ENCODE measurements at places on chromosomes 2 and 18. TPM values are rescaled to one million over a fixed set of nuclear protein-coding genes. Genes with fewer than 3 reads are reported as not detected.

DNA sequence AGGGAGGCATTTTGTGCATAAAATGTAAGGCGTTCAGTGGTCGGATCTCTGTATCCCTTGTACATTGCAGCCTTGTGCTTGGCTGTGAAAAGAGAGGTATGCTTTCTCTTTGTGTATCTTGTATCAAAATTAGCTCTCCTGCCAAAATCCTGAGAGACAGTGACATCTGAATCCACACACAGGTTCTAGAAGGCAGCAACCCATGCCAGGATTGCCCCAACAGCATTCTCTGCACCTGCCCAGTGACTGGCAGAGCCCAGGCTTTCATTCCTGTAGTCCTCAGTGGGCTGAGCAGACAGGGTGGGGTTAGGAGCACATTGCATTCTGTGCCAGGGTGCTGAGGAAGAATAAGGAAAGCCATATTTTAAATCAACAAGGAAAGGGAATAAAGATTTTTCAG is 740.3 kb upstream of the RAB6C start:
- DNase-seq: no peak

DNA sequence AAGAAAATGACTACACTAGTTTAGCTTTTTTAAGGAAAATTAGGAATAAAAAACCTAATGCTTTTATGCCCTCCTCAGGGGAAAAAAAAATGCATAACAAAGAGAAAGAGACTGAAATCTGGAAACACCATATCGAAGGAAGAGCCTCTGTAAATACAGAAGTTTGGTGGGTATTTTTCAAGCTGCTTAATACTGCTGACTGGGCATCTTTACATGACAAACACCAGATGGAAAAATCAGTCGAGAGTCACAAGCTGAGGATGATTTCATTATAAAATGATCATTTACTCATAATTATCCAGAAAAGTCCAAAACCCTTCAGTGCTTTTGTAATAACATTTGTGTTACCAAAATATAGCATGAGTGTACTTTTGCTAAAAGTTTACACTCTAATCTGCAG is 1600.7 kb upstream of the ACVR2A start:
- no peak for DNase-seq

- DNase-seq: no peak
These were observed 170.9 kb upstream of the GATA6 start for GRCh38 chr18:21998486-21998885.

DNA sequence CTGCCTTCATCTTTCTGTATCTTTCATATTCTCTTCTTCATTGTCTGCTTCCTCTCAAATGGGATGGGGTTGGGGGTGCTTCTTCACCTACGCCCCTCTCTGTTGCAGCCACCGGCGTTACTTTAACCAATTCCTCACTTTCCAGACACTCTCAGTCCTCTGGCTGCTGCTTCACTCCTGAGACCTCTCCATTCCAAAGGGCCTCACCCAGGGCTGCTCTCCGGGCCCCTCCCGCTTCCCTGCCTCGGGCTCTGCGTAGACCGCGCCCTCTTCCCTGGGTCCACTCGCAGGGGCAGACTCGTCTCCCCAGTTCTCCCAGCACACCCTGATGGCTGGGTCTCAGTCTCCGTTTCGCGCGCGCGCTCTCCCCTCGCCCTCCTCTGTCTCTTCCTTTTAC is 926 bp downstream of the SERPINB8 start:
- no peak for DNase-seq

- DNase-seq: no peak
These were observed 9.1 kb upstream of the RAB17 start for GRCh38 chr2:237599465-237600110.

DNA sequence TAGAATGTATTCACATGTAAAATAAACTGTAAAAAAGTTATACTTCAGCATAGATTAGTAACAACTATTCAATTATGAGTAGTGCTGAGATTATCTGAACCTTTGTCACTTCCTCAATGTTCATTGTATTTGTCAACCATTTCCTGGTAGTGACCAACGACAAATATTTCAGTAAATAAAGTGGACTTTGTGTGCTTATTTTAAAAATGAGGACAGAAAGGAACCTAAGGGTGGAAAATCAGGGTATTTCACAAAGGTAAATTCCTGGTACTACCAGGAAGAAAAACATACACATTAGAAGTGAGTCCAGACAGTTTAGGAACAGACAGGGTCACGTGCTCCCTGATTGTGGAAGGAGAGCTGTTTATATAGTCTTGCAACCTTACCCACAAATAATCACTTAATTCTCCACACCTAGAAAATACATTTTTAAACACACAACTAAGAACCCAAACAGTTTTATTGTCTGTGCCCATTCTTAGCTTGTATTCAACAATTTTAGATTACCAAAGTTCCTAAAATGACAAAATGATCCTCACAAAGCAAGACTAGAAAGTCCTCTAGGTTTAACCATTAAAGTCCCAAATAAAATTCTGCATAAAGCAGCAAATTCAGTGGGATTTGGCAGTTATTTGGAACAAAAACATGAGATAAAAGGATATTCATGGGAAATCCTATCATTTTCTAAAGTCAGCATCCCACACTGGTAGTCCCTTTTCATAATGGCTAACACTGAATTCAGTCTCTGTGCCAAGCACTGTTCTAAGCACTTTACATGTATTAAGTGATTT is 28.2 kb downstream of the PELI1 start:
- DNase-seq: no peak

- no peak for DNase-seq
These were observed 62.7 kb upstream of the NFATC1 start for GRCh38 chr18:79333046-79333445.

DNA sequence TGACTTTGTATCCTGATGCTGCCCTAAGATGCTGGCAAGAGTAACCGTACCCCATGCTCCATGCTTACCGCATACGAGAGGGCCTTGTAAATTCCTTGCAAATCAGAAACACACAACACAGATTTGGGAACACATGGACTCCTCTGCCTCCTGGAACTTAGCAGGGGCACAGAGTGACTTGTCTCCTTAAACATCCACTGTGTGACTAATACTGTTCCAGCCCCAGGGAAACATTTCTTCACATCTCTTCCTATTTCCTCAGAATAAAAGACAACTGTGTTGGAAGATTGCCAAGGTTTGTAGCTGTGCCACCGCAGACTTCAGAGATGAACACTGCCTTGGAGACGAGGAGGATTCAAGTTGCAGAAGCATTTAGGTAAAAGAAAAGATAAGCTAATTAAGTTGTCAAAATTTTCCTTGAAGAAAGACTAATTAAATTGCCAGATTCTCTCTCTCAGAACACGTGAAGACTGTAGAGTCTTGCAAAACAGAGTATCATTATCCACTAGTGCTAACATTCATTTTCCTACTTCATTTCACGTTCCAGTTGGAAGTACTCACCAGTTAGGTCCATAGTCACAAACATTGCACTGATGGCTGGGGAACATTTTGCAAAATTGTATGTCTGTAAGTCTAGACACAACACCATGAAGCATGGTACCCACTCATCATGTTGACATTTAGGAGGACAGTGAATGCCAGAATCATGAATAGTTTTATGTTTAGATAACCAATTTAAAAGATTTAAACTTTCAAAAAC is 188.8 kb downstream of the TSN start:
- DNase-seq: no peak

Gene C2orf78
- total RNA-seq: not detected

Gene DYNAP
- not detected for total RNA-seq

- DNase-seq: no peak
These were observed 147.4 kb downstream of the MEIS1 start for GRCh38 chr2:66582104-66582986.

Gene CRIM1
- total RNA-seq: 105 TPM

- DNase-seq: no peak
These were observed 118.8 kb downstream of the ZNF516 start for GRCh38 chr18:76376225-76376624.

Data from occipital lobe (tissue), 3 donors.